ENCODE measurements at places on chromosomes 2 and 18.

DNA sequence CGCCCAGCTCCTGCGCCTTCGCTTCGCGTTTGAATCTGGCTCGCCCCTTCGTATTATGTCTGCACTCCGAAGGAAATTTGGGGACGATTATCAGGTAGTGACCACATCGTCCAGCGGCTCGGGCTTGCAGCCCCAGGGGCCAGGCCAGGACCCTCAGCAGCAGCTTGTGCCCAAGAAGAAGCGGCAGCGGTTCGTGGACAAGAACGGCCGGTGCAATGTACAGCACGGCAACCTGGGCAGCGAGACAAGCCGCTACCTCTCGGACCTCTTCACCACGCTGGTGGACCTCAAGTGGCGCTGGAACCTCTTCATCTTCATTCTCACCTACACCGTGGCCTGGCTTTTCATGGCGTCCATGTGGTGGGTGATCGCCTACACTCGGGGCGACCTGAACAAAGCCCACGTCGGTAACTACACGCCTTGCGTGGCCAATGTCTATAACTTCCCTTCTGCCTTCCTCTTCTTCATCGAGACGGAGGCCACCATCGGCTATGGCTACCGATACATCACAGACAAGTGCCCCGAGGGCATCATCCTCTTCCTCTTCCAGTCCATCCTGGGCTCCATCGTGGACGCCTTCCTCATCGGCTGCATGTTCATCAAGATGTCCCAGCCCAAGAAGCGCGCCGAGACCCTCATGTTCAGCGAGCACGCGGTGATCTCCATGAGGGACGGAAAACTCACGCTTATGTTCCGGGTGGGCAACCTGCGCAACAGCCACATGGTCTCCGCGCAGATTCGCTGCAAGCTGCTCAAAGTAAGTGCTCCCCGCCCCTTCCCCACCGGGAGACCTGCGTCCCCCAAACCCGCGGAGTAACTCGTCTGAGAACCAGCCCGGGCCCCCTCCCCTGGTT, 453 bp downstream of the KCNJ3 start:
- no peak for DNase-seq

- DNase-seq, result peak; percentile 62
Measured at GRCh38 chr2:48107326-48107925, 201.1 kb upstream of the FBXO11 start.

DNA sequence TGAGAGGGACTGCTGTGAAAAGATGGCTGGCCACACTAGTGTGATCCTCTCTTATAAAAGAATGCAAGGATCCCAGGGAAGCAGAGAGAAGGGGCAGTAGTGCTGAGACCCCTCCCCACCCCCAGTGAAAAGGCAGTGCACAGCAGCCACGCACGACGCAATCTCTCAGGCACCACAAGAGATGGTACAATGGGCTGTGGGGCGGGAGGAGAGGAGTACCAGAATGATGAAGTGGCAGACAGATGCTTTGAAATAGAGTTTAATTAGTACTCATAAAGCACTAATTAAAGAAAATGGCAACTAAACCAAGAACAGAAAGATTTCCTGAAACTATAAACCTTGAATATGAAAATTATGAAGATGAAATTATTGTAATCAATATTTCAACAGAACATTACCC, 29.0 kb downstream of the B4GALT6 start:
- no peak for DNase-seq

DNA sequence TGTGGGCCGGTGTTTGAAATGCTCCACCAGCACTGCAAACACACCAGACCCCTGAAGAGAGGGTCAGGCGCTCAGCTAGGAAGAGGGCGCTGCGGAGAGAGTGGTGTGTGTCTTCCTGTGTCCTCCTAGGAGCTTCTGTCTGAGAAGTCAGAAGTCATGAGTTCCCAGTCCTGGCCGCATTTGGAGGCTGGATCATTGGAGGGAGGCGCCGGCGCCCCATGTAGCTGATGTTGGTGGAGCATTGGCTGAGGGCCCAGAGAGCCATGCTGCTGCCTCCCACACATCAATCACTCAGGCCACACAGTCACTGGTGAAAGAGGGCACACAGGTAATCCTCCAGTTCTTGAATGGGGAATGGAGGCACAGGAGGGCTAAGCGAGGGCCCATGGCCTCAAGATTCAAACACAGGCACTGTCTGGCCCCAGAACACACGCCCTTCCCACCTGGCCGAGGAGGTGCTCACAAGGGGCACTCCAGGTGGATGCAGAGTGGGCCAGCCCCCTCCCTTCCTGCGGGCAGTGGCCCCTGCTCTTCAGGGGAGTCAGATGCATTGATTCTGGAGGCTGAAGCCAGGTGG, 66.3 kb downstream of the RRM2 start:
- DNase-seq, result no peak

DNA sequence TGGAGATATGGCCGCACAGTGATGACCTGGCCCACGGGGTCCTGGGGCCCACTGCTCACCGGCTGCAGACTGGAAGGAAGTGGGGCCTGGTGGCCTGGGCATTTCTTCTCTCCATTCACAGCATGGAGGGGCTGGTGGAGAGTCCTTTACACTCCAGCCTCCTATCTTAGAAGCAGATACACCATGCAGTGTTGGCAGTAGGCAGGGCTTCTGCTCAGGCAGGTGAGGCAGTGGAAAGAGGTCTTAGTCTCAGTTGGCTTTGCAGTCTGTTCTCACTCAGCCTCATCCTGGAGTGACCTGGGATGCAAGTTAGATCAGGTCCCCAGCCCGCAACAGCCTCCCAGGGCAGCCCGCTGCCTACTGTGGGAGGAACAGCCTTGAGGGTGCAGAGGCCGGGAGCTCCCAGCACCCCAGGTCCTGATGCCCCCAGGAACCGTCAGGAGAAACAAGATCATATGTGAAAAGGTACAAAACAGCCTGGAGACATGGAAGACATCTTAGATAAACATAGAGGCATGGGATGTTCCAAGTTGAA, 45.8 kb upstream of the OTOS start:
- DNase-seq, result no peak

DNA sequence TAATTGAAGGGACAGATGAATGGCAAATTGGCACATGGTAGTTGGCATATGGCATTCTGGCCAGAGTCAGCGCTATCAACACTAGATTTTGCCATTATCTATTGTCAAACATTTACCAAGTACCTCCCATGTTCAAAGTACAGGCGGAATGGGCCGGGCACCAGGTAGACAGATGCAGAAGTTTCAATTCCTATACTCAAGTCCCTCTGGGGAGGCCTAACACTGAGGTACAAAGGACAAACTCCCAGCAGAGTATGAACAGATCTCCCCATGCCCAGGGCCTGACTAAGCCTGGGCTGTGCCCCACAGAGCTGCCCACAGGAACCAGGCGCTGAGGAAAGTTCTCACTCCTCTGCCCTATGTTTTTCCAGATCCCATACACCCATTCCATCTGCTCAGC, 257.5 kb upstream of the KLHL29 start:
- no peak for DNase-seq

GRCh38 chr2:160345071-160345764, 145.1 kb upstream of the ITGB6 start:
- no peak for DNase-seq

DNA sequence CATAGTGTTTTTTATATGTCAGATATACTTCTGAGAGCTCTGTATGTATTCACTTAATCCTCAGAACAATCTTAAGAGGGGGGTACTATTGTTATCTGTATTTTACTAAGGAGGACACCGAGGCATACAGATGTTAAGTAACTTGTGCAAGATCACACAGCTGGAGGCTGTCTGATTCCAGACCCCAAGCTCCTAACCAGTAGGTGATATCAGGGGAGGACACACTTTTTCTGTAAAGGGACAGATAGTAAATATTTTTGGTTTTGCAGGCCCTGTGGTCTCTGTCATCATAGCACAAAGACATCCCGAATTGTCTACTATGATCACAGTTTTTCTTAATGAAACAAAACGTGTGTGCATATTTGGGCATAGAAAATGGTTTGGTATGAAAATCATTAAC, 143.7 kb downstream of the LAMA3 start:
- no peak for DNase-seq

- DNase-seq, result no peak
Measured at GRCh38 chr2:49719241-49719640, 564.9 kb upstream of the FSHR start.

DNA sequence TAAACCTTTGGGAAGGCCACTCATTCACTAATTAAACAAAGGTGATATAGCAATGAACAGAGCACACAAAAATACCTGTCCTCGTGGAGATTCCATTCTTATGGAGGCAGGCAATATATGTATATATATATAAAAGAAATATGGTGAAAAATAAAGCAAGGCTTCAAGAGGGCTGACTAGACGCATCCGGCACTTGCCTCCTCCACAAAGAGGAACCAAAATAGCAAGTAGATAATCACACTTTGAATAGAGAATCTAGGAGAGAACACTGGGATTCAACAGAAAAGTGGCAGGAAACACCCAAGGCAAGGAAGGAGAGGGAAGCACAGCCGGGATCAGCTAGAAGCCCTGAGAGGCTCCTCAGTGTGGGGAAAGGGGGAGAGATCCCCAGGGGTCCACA, 218.4 kb upstream of the FOSL2 start:
- DNase-seq, result no peak

DNA sequence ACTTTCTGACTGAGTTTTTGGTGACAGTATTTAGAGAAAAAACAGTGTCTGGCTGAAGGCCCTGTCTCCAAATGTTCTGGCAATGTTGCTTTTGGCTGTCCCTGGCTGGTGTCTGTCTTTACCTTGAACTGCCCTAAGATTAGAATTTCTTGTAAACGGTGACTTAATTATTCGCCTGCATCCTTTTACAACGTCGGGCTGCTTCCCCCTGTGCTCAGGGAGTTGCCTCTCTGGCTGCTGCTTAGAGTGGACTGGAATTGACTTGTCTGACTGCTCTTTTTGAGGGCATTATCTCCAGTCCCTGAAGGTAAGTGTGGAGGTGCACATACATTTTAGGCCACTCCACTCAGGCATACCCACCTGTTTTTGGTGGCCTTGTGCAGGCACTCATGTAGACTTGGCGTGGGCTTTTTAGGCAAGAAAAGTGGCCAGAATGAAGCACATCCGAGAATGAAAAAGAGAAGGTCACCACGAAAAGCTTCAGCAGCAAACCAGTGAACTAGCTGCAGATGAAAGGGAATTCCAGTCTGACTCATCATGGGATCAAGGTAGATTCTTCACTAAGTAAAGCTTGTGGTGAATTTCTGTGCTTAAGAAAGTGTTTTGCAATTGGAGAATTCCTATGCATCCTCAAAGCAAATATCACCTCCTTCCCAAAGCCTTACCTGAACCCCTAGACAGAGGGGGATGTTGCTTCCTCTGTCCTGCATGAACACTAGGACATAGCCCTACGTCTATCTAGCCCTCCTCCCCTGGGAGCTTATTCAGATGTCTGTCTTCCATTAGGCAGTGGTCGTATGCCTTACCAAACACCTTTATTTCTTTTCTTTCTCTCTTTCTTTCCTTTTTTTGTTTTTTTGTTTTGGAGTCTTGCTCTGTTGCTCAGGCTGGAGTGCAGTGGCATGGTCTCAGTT, 230.3 kb upstream of the TRIB2 start:
- no peak for DNase-seq

GRCh38 chr2:3523551-3524041, 4.3 kb upstream of the ADI1 start:
- DNase-seq, result no peak

DNA sequence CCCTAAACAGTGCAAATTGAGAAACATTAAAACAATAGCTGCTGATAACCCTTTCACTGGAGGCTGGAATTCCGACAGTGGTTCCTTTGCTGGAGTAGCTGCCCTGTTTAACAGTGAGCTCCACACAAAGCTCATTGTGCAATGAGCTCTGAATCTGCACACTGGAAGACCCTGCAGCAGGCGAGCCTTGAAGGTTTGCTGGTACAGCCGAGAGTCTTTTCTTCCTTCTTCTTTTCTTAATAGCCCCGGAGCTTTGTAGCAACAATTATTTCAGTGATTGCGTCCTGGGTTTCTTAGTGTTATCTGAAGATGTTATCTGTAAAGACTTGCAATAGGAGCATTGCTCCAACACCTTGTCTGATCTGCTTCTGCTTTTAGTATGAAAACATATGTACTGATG, 50.8 kb upstream of the CXCR4 start:
- DNase-seq, result no peak

GRCh38 chr2:194087089-194087958, 1569.7 kb upstream of the SLC39A10 start:
- no peak for DNase-seq

- DNase-seq, result peak; percentile 85
Measured at GRCh38 chr2:206971805-206972204, 32.5 kb downstream of the CPO start.

GRCh38 chr18:45753286-45753685, 29.3 kb downstream of the SLC14A1 start:
- DNase-seq, result no peak

- DNase-seq, result no peak
Measured at GRCh38 chr2:3626812-3627499, 31.0 kb upstream of the ALLC start.

DNA sequence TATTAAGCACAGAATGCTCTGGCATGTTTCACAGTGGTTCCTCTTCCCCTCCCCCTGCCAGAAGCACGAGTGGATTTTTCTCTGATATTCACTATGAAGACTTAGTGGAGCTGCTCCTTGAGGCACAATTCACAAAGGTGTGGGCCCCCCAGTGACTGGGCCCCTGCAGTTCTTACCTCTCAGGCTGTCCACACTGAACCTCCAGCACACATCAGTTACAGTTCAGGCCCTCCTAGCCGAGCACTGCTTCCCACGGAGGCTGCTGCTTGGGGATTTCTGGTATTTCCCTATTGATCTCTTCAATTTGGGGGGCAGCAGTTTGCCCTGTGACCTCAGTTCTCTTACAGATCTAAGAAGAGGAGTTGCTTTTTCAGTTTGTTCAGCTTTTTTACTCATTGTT, 236.1 kb downstream of the SH3RF3 start:
- DNase-seq, result no peak

GRCh38 chr2:198309673-198310280, 505.4 kb downstream of the PLCL1 start:
- DNase-seq, result peak; percentile 29

DNA sequence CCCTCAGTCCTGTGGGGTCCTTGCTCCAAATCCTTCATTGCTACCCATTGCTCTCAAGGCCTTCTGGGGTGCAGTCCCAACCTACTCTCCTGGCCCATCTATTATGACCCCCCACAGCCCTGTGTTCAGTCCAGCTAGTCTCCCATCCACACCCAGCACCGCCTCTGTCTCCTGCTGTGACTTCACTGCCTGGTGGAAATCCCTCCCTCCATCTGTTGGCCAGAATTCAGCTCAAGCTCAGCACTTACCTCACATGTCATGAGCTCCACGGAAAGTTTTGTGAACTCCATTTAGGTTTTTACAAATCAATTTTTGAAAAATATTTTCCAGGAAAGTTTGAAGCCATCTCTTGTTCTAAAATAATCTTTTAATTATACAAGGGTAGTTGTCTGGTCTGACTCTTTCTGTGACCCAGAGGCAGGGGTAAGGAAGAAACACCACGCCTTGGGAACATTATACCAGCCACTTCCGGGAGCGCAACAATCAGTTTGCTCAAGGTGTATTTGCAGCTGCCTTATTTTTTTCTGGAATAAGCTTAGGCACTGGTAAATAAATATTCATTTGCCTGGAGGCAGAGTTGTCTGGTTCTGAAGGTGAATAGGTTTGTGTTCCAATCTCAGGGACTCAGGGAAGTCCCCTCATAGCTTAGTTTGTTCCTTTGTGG, 110.8 kb downstream of the VIT start:
- DNase-seq, result no peak
